Aorta (tissue), 5 donors: ENCODE measurements at places on chromosomes 6 and 20. TPM values are rescaled to one million over a fixed set of nuclear protein-coding genes. Genes with fewer than 3 reads are reported as not detected.

CALHM4 gene
- total RNA-seq = not detected

GRCh38 chr6:122806291-122806690, 17.2 kb downstream of the SMPDL3A start:
- H3K27me3 ChIP-seq = no peaks in the 10 kb centered on the region
- no peaks in the 10 kb centered on the region for H3K4me1 ChIP-seq
- H3K4me3 ChIP-seq = no peak overlapping the region
- H3K36me3 ChIP-seq = no peaks in the 10 kb centered on the region
- no peak for DNase-seq

ITPA gene
- total RNA-seq = 31.1 TPM

DNMT3B gene
- 1.9 TPM for total RNA-seq

DNA sequence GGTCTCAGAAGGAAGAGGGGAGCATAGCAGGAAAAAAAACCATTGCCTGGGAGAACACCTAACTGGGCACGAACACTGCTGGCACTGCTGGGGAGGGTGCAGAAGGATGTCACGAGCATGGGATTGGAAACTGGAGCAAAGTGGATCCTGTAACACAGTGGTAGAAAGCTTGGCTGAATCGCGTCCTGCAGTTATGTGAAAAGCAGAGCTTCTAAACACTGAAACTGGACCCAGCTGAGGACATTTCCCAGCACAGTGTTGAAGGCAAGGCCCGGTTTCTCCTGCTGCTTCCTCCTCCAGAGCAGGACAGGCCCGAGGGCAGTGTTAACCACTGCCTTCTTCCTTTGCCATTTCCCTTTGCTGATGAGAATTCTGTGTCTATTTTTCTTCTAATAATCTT, 6.7 kb downstream of the APMAP start:
- H3K4me1 ChIP-seq = no peaks in the 10 kb centered on the region
- no peak for DNase-seq
- H3K4me3 ChIP-seq = no peak overlapping the region
- no peaks in the 10 kb centered on the region for H3K27me3 ChIP-seq
- no peaks in the 10 kb centered on the region for H3K36me3 ChIP-seq

GRCh38 chr6:157233686-157234085, 89.6 kb downstream of the TMEM242 start:
- no peaks in the 10 kb centered on the region for H3K36me3 ChIP-seq
- H3K4me1 ChIP-seq = no peaks in the 10 kb centered on the region
- H3K4me3 ChIP-seq = no peak overlapping the region
- H3K27me3 ChIP-seq = no peaks in the 10 kb centered on the region
- no peak for DNase-seq
- no peak overlapping the region for H3K27ac ChIP-seq

- H3K4me1 ChIP-seq = no peaks in the 10 kb centered on the region
- no peaks in the 10 kb centered on the region for H3K27me3 ChIP-seq
- H3K27ac ChIP-seq = no peak overlapping the region
- no peak for DNase-seq
- H3K4me3 ChIP-seq = no peak overlapping the region
Measured at GRCh38 chr6:163187606-163188005, 226.9 kb upstream of the QKI start.

DEFB124 gene
- 7.6 TPM for total RNA-seq

DNA sequence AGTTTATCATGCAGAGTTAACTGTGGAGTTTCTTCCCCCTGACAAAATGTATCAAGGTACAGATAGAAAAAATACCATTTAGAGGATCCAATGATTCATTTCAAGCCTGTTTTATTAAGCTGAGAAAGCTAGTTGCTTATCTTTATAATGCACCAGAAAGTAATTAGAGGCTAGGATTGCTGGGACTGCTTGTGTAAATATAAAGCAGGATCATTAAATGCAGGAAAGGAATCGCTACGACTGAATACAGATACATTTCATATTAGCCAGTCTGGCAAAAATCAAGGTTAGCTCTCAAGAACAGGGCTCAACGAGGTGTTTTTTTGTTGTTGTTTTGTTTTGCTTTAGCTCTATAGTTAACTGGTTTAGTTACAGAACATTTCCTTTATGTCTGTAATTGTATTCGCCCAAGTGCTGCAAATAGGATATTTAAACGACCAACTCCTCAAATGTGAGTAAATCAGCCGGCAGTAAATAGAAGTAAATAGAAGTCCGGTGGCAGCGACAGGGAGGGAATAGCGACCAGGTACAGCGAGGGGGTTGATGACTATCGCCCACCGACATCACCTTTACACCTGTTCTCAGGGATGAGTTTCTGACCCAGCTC, 748 bp downstream of the UBE2J1 start:
- no peak for DNase-seq
- H3K27me3 ChIP-seq = no peaks in the 10 kb centered on the region
- H3K4me3 ChIP-seq = peak overlapping the region; percentile 99
- no peaks in the 10 kb centered on the region for H3K4me1 ChIP-seq

ZC3H12D gene
- total RNA-seq = 1.2 TPM

GRCh38 chr6:2502998-2503674, 247.6 kb downstream of the MYLK4 start:
- no peak overlapping the region for H3K27ac ChIP-seq
- H3K27me3 ChIP-seq = no peaks in the 10 kb centered on the region
- no peak for DNase-seq
- H3K36me3 ChIP-seq = no peaks in the 10 kb centered on the region
- H3K4me1 ChIP-seq = peaks cover 4% of the 10 kb centered on the region

BPIFA1 gene
- total RNA-seq = not detected

GRCh38 chr20:23150304-23151007, 64.3 kb upstream of the CD93 start:
- DNase-seq = no peak
- peaks cover 2% of the 10 kb centered on the region for H3K4me1 ChIP-seq
- H3K36me3 ChIP-seq = no peaks in the 10 kb centered on the region
- peak overlapping the region; percentile 31 for H3K27ac ChIP-seq

GLO1 gene
- total RNA-seq = 49.4 TPM

DNA sequence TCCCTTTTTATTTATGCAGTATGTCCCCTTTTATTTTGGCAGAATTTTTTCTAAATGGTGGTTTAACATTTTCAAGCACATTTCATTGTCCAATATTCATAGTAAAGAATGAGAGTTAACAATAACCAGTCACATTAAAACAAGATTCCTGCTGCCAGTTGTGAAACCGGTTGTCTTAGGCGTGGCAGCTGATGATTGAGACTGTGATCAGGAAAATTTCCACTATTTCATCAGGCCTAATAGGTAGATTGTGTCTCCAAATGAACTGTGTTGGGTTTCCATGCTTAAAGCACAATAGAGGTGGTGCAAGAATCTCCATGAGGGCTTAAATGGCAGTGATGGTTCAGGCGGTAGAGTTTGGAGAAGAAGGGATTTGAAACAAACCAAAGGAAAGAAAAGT, 15.3 kb downstream of the PRDM1 start:
- DNase-seq = no peak
- no peaks in the 10 kb centered on the region for H3K27me3 ChIP-seq
- no peak overlapping the region for H3K27ac ChIP-seq
- H3K4me1 ChIP-seq = no peaks in the 10 kb centered on the region

IL22RA2 gene
- total RNA-seq = not detected

- no peaks in the 10 kb centered on the region for H3K36me3 ChIP-seq
- peak overlapping the region; percentile 33 for H3K27ac ChIP-seq
Measured at GRCh38 chr6:156658186-156658965, 118.8 kb upstream of the ARID1B start.

REM1 gene
- 13.9 TPM for total RNA-seq

GRCh38 chr6:25342802-25343201, 63.6 kb downstream of the CARMIL1 start:
- H3K4me3 ChIP-seq = no peak overlapping the region
- no peak overlapping the region for H3K27ac ChIP-seq
- H3K4me1 ChIP-seq = peaks cover 18% of the 10 kb centered on the region
- no peaks in the 10 kb centered on the region for H3K36me3 ChIP-seq
- DNase-seq = no peak
- no peaks in the 10 kb centered on the region for H3K27me3 ChIP-seq

- H3K27me3 ChIP-seq = no peaks in the 10 kb centered on the region
- no peak overlapping the region for H3K4me3 ChIP-seq
- H3K27ac ChIP-seq = no peak overlapping the region
Measured at GRCh38 chr6:10542213-10542612, 21.1 kb downstream of the GCNT2 start.

DNA sequence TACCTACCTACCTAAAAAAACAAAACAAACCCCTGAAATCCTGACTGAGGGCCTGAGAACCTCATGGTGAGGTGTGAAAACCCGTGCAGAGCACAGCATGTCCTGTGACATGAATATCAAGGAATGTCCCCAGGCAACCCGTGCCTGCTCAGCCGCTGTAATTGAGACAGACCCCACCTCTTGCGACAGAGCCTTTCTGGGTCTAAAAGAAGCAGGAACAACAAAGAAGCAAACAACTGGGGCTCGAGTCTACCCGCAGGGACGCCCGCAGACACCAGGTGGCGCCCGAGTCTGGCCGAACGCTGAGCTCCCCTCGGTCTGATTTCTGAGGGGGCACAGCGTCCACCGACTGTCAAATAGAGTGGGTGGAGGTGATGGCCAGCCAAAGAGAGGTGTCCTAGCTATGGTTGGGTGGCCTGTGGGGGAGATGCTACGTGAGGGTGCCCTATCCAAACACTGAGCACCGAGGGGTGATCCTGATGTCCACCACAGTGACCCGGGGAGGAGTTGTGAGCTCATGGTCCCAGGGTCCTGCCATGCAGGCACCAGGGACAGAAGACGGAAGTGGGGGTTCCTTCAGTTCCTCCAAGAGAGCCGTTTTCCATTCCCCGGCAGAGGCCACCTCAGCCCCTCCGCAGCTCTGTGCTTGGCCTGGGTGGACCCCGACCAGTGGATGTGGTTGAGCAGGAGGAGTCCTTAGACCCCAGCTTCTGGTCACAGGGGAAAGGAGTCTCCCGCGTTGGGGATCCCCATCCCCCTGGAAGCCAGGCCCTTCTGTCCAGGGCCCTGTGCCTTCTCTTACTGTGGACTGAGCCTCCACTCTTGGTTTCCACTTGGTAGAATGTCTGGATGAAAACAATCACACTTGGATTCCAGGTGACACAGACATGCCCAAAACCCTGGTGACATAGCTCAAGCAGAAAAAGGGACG, 268.2 kb downstream of the CDC5L start:
- H3K27me3 ChIP-seq = no peaks in the 10 kb centered on the region
- no peak overlapping the region for H3K4me3 ChIP-seq
- DNase-seq = peak; percentile 83
- no peaks in the 10 kb centered on the region for H3K4me1 ChIP-seq

DNA sequence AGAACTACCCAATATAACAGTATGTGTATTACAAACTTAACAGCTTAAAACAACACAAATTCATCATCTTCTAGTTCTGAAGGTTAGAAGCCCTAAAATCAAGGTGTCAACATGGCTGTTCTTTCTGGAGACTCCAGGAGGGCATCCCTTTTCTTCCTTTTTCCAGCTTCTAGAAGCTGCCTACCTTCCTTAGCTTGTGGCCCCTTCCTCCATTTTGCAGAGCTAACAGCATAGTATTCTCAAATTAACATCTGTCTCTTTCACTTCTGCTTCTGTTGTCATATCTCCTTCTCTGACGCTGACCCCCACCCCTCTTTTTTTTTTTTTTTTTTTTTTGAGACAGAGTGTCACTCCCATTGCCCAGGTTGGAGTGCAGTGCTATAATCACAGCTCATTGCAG, 52.8 kb upstream of the AKIRIN2 start:
- DNase-seq = no peak
- H3K36me3 ChIP-seq = no peaks in the 10 kb centered on the region
- H3K27me3 ChIP-seq = no peaks in the 10 kb centered on the region

GRCh38 chr6:49416195-49416594, 46.9 kb downstream of the MMUT start:
- no peak overlapping the region for H3K4me3 ChIP-seq
- H3K4me1 ChIP-seq = no peaks in the 10 kb centered on the region
- H3K36me3 ChIP-seq = no peaks in the 10 kb centered on the region
- no peaks in the 10 kb centered on the region for H3K27me3 ChIP-seq
- no peak for DNase-seq

SLC52A3 gene
- total RNA-seq = 0.69 TPM

DNA sequence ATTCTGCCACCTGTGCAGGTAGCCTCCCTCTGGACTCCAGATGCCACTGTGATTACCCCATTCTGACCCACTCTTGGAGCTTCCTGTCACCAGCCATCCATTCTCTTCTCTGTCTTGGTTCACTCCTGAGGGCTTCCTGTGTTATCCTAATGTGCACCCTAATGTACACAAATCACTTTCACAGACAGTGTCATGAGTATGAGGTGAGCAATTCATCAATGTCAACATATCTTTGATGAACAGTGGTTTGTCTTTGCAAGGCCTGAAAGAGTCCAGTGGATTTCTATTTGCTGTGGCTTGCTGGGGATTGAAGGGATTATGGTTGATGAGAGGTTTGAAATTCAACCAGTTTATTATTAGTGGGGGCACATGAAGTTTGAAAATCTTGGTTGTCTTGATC, 63.8 kb upstream of the EEF1E1 start:
- no peaks in the 10 kb centered on the region for H3K27me3 ChIP-seq
- H3K4me3 ChIP-seq = no peak overlapping the region
- no peak overlapping the region for H3K27ac ChIP-seq
- no peak for DNase-seq

SYNGAP1 gene
- 31.7 TPM for total RNA-seq

ZCCHC3 gene
- total RNA-seq = 12.9 TPM

DNA sequence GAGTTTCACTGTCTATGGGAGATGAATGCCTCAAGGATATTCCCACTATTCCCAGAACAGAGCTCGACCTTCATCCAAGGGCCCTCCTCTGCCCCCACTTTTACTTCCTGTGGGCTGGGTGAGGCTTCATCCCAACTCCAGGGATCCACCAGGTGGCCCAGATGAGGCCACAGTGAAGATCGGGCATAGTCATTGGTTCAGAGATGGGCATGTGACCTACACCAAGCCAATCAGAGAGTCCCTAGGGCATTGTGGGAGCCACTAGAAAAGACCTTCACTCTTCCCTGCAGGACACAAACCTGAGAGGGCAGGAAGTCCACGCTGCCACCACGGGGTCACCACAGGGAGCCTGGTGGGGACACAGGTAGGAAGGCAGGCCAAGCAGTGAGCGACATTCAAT, 72.9 kb upstream of the SLC22A16 start:
- no peak overlapping the region for H3K4me3 ChIP-seq
- no peaks in the 10 kb centered on the region for H3K36me3 ChIP-seq
- no peaks in the 10 kb centered on the region for H3K4me1 ChIP-seq
- DNase-seq = no peak

DNA sequence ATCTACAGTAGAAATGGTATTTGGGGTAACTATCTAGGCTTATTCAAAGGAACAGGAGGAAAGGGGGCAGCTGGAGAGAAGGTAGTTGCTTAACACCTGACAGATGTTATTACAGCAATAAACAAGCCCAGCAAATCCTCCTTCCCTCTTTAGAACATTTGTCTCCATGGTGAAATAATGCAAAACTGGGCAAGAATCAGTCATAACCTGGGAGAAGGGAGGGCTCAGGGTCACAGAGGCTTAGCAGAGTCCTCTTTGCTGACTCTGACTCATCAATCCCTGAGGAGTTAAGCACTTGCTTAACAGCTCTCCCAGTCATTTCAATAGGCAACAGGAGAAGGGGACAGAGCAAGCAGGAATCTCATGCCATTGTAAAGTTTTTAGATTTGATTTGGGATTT, 230.3 kb downstream of the IBTK start:
- peak overlapping the region; percentile 18 for H3K4me3 ChIP-seq
- no peaks in the 10 kb centered on the region for H3K27me3 ChIP-seq
- H3K36me3 ChIP-seq = no peaks in the 10 kb centered on the region
- DNase-seq = no peak

GRCh38 chr6:116016846-116017545, 43.7 kb downstream of the FRK start:
- peaks cover 4% of the 10 kb centered on the region for H3K4me1 ChIP-seq
- H3K27ac ChIP-seq = peak overlapping the region; percentile 47
